ENCODE measurements at places on chromosomes 16 and 17.

DNA sequence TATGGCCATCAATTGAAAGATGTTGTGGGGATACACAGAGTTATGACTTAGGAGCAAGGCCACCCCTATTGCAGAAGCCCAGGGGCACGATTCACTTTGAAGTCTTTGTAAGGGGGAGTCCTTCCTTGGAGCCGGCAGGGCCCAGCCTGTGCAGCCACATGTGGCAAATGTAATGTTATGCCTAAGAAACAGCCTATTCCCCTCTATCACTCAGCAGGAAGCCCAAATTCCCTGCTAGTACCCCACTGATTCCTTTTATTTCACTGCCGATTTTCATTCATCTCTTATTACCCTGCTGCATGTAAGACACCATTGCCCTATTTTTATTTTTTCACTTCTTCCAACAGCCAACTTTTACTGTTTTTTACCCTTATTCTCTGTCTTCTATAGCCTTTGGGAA is 233.2 kb downstream of the PMP22 start:
- ATAC-seq = no peak

- ATAC-seq = no peak
Measured at GRCh38 chr17:75589919-75590303, 2.3 kb downstream of the MYO15B start.

- ATAC-seq = no peak
Measured at GRCh38 chr17:50115756-50116155, 14.2 kb downstream of the SAMD14 start.

- no peak for ATAC-seq
Measured at GRCh38 chr16:84465154-84465553, 39.3 kb downstream of the MEAK7 start.

- ATAC-seq = no peak
Measured at GRCh38 chr16:83870830-83871229, 28.1 kb upstream of the MLYCD start.

GRCh38 chr17:48385319-48385718 is 44.7 kb downstream of the SKAP1 start:
- no peak for ATAC-seq

DNA sequence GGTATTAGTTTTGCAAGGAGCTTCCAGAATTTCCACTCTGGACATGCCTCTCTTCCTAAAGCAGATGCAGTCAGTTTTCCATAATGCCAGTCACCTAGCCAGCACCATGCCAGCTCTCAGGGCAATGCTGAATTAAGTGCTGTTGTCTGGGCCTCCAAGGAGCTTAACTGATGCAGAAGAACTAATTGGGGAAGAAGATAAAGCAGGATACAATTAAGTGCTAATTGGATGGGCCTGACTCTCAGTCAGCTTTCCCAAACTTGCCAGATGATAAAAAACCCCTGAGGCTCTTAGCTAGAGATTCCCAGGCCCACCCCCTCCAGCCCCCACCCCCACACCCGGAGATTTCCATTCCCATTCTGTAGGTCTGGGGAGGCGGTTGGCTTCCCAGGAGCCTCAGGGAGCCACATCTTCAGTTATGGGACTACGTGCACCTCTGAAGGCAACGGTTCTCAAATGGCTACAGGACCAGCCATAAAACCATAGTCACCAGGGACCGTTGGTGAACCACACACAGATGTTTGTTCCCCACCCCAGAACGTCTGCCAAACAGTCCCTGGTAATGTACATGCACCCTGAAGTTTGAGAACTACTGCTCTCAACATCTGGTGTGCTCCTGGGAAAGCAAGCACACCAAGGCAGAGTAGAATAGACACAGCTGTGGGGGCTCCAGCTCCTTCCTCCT is 499.1 kb upstream of the CDH5 start:
- no peak for ATAC-seq

GRCh38 chr17:45221081-45222013 is at the start of gene FMNL1:
Gene FMNL1, plus strand, starts transcription at chr17:45221885. Its CDS starts 240 bp downstream, at chr17:45222125.
- peak; percentile 12 for ATAC-seq

DNA sequence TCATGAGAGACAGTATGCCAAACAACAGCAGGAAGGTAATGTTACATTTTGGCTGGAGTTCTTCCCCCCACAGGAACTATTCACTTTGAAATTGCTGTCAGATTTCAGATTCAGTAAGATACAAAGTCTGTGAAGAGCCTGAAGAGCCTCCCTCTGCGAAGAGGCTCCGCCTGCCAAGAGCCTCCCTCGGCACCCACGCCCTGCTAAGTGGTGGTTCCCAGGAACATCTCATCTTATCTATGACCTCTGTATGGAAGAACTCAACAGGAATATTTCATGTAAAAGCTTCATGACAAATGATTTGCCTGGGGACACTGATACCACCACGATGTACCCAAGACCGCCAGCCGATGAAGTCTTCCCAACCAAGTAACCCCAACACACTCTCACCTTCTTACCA is 3.2 kb downstream of the ZC3H7A start:
- no peak for ATAC-seq

- no peak for ATAC-seq
Measured at GRCh38 chr16:85201574-85201973, 89.3 kb upstream of the CIBAR2 start.

DNA sequence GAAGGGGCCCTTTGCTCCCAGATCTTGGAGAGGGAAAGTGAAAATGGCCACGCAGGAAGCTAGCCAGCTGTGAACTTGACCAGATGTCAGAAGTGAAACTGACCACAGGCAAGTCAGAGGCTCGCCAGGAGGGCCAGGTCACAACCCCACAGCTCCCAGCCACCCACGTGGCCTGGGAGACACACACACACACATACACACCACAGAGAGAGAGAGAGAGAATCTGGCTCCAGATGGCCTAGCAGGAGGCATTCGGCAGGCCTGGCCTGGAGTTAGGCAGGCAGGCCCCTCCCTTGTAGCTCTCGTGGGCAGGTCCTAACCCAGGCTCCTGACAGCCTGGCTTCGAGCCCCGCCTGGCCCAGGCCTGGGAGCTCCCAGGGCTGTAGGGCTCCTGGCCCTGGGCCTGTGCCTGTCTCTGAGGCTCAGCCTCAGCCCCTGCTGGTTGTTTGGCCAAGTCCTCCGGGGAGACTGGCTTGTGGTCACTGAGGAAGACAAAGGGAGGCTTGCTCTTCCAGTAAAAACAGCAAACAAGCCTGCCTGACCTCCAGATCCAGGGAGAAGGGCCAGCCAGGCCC is 20.2 kb downstream of the NGFR start:
- peak; percentile 98 for ATAC-seq

- ATAC-seq = no peak
Measured at GRCh38 chr17:32285306-32285705, 19.7 kb downstream of the RHBDL3 start.

DNA sequence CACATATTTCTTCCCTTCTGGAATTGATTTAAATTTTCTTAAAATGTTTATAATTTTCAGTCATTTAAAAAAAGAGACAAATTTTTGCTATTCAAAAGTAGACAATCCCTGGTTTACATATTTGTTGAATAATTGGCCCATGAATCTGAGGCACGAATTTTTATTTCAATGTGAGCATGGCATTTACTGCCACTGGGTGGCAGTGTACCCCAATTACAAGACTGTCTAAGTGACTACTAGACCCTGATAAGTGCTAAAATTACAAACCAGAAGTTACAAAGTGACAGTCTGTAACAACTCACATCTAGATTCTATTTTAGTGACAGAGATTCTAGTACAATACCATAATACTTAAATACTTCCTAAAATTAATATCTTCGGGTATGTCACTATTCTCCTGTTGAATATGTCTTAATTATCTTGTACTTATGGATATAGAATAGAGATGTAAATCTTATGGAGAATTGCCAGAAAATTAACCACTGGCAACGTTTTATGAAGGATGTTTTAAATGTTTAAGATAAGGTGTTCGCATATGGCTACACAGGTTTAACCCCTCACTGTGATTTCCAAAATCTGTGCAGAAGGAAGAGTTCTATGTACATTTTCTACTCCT is 235.8 kb downstream of the MAP2K4 start:
- ATAC-seq = peak; percentile 72

GRCh38 chr17:42135151-42135550 is 12.5 kb downstream of the HSPB9 start:
- no peak for ATAC-seq

- ATAC-seq = no peak
Measured at GRCh38 chr16:2357331-2357730, 16.8 kb upstream of the ABCA3 start.

DNA sequence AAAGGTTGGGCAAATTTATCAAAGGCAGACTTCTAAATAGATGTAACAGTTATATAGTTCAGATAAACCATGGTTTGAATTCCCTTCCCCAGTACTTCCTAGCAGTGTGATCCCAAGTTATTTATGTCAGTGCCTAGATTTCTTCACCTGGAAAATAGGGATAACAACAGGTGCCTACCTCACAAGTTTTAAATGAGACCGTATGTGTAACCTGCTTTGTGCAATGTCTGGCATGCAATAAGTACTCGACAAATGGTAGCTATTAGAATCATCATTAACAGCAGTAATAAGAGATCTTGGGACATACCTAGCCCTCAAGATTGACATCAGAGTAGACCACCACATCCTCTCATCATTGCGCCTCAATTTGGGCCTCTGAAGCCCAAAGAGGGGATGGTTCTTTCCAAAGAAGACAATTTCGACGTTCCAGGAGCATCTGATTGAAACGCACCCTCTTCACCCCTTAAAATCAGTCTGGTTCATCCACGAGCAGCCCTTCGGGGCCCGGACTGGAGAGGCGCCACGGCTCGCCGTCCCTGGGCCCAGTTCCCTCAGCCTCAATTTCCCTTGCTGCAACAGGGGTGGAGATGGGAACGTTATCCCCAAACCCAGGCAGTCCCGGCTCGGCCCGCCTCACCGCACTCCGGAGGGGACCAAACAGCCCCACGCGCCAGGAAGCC is 541 bp downstream of the ACACA start:
- ATAC-seq = peak; percentile 62

- ATAC-seq = no peak
Measured at GRCh38 chr16:84143784-84144199, 1.2 kb downstream of the HSDL1 start.

DNA sequence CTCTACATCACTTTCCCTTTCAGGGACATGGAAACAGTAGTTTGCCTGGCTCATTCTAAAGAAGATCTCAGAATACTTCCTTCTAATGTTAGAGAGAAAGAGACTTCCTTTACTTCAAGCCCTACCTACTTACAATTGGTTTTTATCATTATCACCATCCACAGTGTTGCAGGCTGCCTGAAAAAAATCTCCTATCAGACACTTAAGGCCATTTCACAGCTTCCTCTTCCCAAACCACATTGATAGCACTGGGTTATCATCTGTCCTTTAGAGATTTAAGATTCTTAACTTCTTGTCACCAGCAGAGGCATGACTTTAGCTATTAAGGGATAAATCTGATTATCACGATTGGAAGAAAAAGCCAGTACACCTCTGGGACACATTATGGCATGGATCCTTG is 178.5 kb upstream of the TBX2 start:
- no peak for ATAC-seq

DNA sequence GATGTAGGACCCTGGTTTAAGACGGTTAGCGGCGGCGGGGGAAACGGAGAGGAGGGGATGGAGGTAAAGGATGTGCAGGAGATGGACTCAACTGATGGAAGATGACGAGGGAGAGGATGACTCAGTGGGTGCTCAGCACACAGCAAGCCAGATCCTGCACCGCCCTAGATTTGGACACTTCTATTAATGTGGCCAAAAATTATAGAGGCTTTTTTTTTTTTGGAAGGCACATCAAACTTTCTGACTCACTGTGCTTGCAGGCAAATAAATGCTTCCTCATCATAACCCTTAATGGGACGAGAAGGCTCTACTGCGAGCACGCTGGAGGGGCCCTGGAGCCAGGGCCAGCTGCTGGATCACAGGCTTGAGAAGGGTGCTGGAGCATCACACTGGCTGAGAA is 36.0 kb downstream of the RTN4RL1 start:
- ATAC-seq = peak; percentile 82

GRCh38 chr16:20803192-20803560 is 3.1 kb downstream of the ERI2 start:
- ATAC-seq = no peak

GRCh38 chr16:56266641-56267607 is 75.6 kb downstream of the GNAO1 start:
- no peak for ATAC-seq

- ATAC-seq = no peak
Measured at GRCh38 chr17:48544349-48545021, 424 bp downstream of the HOXB2 start.

DNA sequence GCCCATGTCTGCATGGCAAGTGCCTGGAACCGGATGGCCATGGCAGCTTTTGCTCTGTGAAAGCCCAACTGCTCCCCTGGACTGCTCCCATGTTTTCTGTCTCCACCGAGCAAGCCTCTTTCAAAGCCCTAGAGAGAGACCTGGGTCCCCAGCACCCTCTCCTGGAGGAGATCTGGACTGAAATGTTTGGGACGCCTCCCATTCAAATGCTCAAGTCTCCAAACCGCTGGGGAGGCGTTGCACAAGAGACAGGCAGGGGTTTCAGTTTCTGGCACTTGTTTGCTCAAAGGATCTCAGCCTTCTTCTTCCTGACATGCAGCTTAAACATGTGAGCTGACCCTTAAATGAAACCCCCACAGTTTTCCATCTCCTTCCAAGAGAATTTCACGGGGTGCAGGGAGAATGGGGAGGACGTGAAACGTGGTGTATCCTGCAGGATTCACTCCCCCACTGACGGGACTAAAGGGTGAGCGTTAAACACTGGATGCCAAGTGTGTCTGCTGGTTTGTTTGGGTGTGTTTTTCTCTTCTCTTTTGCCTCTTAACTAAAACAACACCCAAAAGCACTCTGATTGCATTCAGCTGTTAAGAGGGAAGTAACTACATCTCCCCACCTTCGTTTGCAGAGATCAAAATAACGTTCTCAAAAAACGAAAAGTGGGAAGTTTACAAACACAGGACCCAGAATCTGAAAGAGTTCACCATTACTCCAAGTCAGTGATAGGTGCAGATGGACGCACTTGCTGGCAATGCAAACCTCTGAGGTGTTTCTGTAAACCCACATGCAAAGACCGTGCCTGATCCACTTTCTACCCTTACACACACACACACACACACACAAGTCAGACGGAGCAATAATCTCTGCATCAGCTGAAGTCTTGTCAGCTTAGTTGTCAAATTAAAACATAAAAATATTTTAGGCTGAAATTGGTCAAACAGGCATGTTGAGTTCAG is 256.9 kb downstream of the C16orf95 start:
- ATAC-seq = no peak

- no peak for ATAC-seq
Measured at GRCh38 chr16:48101069-48101674, 54.6 kb downstream of the ABCC12 start.

GRCh38 chr17:80477647-80478478 is 1.5 kb upstream of the NPTX1 start:
- ATAC-seq = peak; percentile 76

- no peak for ATAC-seq
Measured at GRCh38 chr16:13997933-13998332, 73.2 kb upstream of the MRTFB start.

- no peak for ATAC-seq
Measured at GRCh38 chr17:27657620-27658019, 26.6 kb downstream of the LGALS9 start.

- no peak for ATAC-seq
Measured at GRCh38 chr17:3030096-3030495, 33.3 kb downstream of the OR1D5 start.

GRCh38 chr17:64111831-64112230 is 18.1 kb downstream of the ERN1 start:
- no peak for ATAC-seq

- no peak for ATAC-seq
Measured at GRCh38 chr16:49528866-49529288, 155.3 kb downstream of the C16orf78 start.

- no peak for ATAC-seq
Measured at GRCh38 chr16:58999762-59000161, 265.6 kb upstream of the GOT2 start.

GRCh38 chr17:42457107-42457792 is 1.4 kb upstream of the ATP6V0A1 start:
- ATAC-seq = no peak

All from SK-N-SH treated with all-trans-retinoic acid at 6 μM for 48 hours (cell line).